ENCODE measurements at places on chromosomes 3 and 15. TPM values are rescaled to one million over a fixed set of nuclear protein-coding genes. Genes with fewer than 3 reads are reported as not detected.

- DNase-seq, result no peak
Observed at GRCh38 chr3:191592105-191592504, 131.1 kb downstream of the PYDC2 start.

DNA sequence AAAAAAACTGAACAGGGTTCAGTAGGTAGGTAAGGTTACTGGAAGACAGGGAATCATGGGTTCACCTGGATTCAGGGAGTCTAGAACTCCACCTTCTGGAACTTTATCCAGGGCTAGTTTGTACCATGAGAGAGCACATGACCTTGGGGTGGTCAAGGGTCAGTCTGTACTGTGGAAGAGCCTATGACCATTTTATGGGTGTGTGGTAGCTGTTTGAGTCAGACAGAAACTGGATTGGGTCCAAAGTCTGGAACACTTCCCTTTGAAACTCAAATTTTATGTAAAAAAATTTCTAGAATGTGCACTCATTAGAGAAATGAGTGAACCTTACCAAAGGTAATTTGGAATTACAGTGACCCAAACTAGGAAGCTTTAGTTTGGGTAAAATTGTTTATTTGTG lies 486.0 kb upstream of the AGTR1 start:
- no peak for DNase-seq

GRCh38 chr3:198043119-198043518 lies 83.1 kb downstream of the LMLN start:
- no peak for DNase-seq

DNA sequence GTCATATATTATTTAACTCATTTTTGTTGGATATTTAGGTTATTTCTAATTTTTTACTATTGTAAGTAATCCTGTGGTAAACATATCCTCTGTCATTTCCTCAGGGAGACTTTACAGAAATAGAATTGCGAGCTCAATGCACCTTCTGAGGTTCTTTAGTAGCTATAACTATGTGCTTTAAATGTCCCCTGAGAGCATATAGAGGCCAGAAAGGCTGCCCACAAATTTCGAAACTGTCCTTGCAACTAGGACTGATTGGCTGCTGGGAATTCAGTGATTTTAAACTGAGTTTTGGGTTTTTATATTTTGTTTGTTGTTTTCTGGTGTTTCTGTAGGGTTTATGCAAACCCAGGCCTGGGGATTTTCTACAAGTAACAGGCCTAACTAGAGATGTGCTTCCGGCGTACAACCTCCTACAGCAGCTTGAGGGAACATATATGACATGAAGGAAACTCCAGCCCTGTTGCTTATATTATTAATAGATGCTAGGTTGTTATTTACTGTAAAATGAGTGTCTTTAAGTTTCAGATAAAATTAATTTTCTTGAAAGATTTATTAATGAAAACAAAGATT lies 29.1 kb upstream of the P4HTM start:
- no peak for DNase-seq

GRCh38 chr3:125116311-125117080 lies 60.7 kb upstream of the HEG1 start:
- no peak for DNase-seq

DNA sequence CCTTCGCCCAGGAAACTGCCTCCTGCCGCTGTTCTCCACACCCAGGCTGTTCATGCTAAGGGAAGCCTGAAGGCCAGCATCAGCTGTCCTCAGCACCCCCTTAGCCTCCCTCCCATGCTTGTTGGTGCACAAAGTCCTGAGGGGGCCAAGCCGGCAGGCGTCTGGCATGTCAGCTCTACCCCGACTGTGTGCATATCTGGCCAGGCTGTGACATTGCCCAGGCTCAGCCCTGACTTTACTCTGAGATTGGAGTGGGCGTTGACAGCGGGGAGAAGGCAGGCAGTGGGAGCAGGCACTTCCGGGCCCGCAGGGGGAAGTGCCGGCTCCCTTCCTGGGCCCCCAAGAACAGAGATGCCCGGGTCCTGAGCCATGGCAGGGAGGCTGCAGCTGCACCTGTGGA lies 492.2 kb downstream of the AGBL1 start:
- no peak for DNase-seq

DNA sequence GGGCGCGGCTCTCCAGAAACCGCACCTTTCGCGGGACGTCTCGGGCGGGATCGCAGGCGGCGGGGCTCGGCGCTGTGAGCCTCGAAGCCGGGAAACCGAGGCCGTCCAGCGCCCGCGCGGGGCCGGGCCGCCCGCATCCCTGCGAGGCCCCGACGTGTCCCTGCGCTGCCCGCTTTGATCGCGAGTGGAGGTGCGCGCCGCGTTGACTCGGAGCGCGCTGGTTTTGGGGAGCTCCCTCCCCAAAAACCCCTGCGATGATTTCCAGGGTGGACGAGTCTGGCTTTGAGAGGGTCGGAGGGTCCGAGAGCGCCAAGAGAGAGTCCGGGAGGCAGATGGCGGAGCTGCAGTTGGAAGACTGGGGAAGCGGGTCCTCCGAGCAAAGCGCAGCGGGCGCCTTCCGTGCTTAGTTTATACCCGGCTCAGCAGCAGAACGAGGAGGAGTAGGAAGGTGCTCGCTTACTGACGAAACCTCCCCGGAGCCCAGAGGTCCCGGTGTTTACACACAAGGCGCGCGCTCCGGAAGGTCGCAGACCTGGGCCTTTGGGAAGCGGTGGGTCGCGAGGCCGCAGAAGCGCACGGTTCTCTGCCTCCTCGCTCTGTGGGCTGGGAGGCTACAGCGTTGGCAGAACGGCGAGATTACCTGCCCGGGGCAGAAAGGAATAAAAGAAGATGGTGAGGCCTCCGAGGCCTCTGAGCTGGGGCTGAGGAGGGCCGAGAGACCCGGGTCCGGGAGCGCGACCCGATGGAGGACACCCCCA lies 687 bp downstream of the ALDH1A3 start:
- DNase-seq, result no peak

- no peak for DNase-seq
Observed at GRCh38 chr15:41115652-41116115, 396 bp downstream of the INO80 start.

DNA sequence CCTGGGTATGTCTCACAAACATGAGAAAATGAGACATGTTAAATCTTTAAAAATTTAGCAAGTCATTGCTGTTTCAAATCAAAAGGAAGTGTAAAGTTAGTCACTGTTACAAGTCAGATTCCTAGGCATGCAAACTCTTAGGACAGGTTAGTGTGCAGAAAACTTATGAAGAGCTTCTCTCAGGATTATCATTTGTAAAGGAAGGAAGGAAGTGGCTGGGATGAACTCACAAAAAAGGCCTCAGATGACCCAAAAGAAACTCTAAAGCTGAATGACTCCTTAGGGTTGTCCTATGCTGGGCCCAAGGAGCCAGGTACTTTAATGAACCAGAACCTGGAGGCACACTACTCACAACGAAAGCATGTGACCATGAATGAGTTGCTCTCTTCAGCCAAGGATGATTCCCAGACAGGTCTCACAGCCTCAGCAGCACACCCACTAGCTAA lies 25.0 kb downstream of the MSL2 start:
- no peak for DNase-seq

DNA sequence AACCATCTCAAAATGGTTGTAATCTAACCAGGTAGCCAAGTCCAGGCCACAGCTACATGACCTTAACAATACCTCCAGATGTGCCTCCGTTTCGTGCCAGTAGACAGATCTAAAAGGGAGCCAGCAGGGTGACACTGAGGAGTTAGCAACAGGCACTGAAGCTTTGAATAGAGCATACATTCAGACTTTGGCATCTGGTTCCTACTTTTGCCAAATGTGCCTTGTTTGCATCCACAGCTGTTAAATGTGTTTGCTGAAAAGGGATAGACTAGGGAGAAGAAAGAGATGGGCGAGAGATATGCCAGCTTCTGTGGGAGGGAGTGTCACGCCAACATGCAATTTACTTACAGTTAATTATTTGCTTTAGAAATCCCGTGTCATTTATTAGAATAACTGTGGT lies 1433.9 kb upstream of the CADM2 start:
- no peak for DNase-seq

DNA sequence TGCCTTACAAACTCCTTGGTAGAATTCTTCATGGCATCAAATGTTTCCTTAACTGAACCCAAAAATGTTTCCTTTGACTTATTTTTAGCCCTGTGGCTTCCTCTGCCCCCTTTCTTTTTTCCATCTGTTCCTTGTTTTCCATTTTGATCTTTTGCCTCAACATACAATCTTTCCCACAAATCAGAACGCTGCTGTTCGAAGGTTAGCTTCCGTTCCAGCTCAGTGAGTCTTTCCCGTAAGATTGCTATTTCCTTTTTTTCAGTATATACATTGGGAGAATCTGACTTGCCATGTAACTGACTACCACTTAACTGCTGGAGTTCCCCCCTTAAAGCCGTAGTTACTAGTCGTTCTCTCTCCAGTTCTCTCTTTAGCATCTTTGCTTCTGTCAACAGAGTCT lies 41.2 kb downstream of the PIGB start:
- DNase-seq, result no peak

GPR87 gene
- 0.53 TPM for total RNA-seq

UCN2 gene
- 0.24 TPM for total RNA-seq

GOLGA8T gene
- 0.23 TPM for total RNA-seq

TGM4 gene
- not detected for total RNA-seq

ANKRD34C gene
- not detected for total RNA-seq

HHATL gene
- total RNA-seq, result not detected

MOBP gene
- 0.23 TPM for total RNA-seq

ERC2 gene
- total RNA-seq, result 0.19 TPM
